Left renal pelvis (tissue), 4 donors: ENCODE measurements at places on chromosomes 16 and 17. TPM values are rescaled to one million over a fixed set of nuclear protein-coding genes. Genes with fewer than 3 reads are reported as not detected.
A peak's percentile ranks its signal among the peaks of the same experiment; 100 is the strongest.

GRCh38 chr16:87380881-87381280, 2.7 kb downstream of the FBXO31 start:
- DNase-seq: no peak

GRCh38 chr16:56931892-56932720, at the start of gene HERPUD1:
Gene HERPUD1 (plus strand): TSS chr16:56932142. CDS start chr16:56932245, 103 bp downstream.
- peak; percentile 94 for DNase-seq

GRCh38 chr16:81714583-81714982, 64.5 kb upstream of the PLCG2 start:
- no peak for DNase-seq

GRCh38 chr16:24789881-24790280, 55.9 kb upstream of the SLC5A11 start:
- no peak for DNase-seq

GRCh38 chr16:17483351-17483750, 12.6 kb upstream of the XYLT1 start:
- no peak for DNase-seq

DNA sequence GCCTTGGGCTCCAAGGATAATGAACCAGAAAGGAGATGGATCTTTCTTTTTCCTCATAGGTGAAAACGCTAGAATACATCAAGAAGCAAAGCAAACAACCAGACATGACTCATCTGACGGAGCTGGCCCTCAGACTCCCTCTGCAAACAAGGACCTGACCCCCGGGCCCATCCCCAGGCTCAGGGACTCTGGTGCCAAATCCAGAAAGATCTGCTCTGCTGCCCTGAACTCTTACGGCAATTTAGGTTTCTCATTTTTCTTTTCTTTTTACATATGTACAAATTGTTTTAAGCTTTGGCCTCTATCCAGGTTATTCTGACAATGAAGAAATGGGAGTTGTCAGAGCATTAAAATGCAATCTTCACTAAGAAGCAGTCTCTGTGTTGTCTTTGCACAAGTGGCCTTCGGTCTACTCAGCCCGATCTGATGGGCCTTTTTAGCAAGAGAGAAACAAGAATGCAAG, 17.7 kb downstream of the KNOP1 start:
- DNase-seq: no peak

- DNase-seq: no peak
Measured at GRCh38 chr16:87288753-87289362, 28.3 kb downstream of the C16orf95 start.

- no peak for DNase-seq
Measured at GRCh38 chr16:19289811-19290485, 4.4 kb downstream of the CLEC19A start.

- no peak for DNase-seq
Measured at GRCh38 chr16:69005641-69006355, 99.7 kb upstream of the HAS3 start.

DNA sequence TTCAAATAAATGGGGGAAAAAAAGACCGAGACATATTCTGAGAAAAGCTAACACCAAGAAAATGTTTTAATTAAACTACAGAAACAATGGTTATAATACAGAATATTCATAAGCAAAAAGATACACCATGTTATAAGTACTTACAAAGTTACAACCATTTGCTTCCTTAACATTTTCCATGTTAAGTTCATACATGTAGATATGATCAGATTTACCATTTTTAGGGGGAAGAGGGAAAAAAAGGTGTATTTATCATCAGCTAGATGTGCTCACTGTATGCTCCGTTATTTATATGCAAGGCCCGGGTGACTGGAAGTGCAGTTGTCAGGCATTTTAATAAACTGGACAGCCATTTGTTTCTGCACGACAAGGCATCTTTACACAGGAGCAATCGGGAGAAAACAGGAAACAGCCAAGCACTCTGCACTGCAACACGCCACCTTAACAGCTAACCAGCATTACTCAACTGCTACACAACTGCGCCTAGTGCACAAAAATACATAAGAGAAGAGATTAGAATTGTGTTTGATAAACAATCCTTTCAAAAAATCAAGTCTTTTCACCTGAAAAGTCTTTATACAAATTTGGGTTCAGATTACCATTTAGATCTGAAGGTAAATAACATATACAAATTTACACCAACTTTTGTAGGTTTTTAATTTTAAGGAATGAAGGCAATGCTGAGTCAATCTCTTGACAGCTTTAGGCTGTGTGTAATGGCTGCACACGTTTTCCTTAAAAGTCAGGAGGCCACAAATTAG, 2.9 kb downstream of the SRSF2 start:
- no peak for DNase-seq

DNA sequence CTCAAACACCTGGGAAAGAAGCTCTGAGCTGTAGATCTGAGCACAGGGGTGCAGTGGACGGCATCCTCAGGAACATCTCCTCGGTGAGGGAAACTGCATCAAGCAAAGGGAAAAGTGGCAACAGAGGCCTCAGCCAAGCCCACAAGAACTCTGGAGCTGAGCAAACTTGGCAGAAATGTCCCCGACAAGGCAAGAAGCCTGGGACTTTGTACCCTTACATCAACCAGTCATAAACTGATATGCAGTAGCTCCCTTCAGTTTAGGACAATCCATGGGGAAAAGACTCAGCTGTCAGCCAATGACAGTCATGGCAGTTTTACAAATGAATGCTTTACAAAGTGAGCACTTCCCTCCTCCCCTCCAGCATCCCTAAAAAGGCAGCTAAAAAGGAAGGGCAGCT, 210.0 kb upstream of the DYNLRB2 start:
- no peak for DNase-seq

GRCh38 chr17:50219342-50219741, 17.9 kb upstream of the COL1A1 start:
- no peak for DNase-seq

DNA sequence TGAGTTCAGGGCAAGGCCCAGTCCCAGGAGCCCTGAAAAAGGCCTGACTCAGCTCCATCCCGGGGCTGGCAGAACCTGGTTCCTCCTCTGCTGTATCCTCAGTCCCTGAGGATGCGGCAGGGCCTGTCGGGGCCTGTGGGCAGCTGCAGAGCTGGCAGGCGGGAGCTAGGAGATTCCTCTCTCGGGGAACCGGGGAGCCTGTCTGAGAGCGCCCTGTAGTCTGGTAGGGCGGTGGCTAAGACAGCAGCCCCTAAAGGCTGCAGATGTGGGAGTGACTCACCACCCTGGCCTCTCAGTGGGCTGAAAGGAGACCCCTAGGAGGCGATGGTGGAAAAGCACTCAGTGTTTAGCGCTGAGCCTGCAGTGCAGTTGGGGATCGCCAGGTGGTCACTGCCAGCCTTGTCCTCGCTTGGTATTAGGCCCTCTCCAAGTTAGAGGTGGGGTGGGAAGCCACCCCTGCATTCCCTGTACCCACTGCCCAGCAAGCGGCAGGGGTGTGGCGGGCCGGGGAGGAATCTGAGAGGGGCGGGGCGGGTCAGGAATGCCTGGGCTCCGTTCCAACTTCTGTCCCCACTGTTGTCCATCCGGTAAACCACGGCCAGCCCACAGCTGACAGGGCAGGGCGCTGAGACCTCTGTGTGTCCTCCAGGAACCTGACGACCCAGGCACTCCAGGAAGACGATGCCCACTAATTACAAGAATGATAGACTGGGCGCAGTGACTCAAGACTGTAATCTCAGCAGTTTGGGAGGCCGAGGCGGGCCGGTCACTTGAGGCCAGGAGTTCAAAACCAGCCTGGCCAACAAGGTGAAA, 29.5 kb upstream of the CDH1 start:
- DNase-seq: no peak

GRCh38 chr16:11323551-11324336, 21.5 kb upstream of the RMI2 start:
- DNase-seq: no peak

DNA sequence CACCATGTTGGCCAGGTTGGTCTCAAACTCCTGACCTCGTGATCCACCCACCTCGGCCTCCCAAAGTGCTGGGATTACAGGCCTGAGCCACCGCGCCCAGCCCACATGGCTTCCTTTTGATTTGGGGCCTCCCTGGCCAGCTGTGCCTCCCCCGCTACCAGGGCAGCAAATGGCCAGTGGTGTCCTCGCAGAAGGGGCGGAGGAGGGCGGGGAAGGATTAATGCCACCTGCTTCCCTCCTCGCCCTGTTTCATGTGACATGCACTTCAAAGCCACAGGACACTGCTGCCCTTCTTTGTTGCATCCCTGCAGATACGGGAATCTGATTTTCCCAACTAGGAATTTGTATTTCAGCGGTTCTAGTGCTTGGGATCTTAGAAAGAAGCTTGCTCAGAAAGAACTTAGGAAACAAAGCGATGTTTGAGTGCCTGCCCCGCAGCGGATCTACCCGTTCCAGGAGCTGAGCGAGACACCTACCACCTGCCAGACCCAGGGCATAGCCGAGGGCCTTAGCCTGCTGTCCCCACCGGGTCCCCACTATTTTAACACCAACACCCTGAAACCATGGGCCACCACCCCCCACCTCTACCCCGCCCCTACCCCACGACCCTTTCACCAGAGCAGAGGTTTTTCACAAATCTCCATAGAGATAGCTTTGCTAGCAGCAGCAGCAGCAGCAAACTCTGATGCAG, 37.7 kb upstream of the CCDC182 start:
- DNase-seq: no peak

CARHSP1 gene
- polyA plus RNA-seq: 80.5 TPM

CES3 gene
- polyA plus RNA-seq: 2.5 TPM

CXCL16 gene
- 7.6 TPM for polyA plus RNA-seq

NIP7 gene
- 26.0 TPM for polyA plus RNA-seq

CHMP6 gene
- 28.5 TPM for polyA plus RNA-seq

TERB1 gene
- polyA plus RNA-seq: not detected

C16orf96 gene
- polyA plus RNA-seq: 0.14 TPM

PLA2G10 gene
- polyA plus RNA-seq: 0.24 TPM

CACNA1H gene
- 22.5 TPM for polyA plus RNA-seq

NGFR gene
- polyA plus RNA-seq: 6.7 TPM

NRN1L gene
- polyA plus RNA-seq: not detected

MPHOSPH6 gene
- 49.1 TPM for polyA plus RNA-seq

NPIPA5 gene
- polyA plus RNA-seq: 41.3 TPM

SDF2 gene
- polyA plus RNA-seq: 81.6 TPM
